ENCODE measurements at places on chromosomes 1 and 21.

- DNase-seq, result no peak
These were observed 9.6 kb upstream of the C8B start for GRCh38 chr1:56975446-56975845.

GRCh38 chr1:198107091-198107501 is 49.7 kb upstream of the NEK7 start:
- peak; percentile 16 for DNase-seq

DNA sequence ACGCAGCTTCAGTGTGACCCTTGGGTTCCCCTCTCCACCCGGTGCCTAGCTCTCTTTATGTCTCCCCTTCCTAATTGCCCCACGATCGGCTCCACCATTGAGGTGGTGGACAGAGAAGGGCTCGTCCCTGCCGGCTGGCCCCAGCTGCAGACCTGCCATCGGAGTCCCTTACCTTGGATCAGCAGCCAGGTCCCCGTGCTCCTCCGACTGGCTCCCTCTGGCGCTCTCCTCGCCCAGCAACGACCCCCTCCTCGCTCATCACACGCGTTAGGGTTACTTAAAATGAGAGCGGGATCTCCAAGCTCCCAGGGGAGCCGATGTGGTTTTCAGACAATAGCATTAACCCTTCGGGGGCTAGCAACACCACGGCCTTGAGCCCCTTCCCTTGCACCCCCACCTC is 8.1 kb upstream of the ETV3L start:
- no peak for DNase-seq

DNA sequence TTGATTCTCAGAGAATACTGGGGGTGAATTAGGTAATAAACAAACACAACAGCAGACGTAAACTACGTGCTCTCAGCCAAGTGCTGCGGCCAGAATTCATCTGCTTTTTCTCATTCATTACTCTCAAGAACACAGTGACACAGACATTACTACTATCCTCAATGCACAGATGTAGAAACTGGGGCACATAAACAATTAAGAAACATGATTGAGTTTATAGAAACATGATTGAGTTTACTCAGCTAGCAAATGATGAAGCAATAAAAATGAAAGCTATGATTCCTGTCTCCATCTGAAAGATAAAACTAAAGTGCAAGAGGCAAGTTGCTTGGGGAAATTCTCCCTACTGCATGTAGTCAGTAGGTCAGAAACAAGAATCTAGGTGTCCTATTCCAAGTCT is 140.5 kb downstream of the IFI44 start:
- DNase-seq, result no peak

DNA sequence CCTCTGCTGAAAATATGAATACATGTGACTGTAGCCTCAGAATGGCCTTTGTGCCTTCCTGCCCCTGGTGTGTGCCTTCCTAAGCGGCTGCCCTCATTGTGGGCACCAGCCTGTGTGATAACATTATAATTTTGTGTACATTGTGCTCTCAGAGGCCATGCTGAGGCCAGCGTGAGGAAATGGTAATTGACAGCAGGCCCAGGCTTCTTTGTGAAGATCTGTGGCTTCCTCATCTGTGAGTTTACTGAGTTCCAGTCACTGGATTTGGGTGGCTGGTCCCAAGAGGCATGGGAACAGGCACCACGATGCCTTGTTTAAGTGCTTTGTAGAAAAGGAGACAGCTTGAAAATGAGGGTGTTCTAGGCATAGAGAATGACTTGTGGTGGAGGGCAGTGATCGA is 389.3 kb downstream of the OMA1 start:
- DNase-seq, result no peak

GRCh38 chr1:183180218-183180617 is 5.8 kb upstream of the LAMC2 start:
- no peak for DNase-seq

DNA sequence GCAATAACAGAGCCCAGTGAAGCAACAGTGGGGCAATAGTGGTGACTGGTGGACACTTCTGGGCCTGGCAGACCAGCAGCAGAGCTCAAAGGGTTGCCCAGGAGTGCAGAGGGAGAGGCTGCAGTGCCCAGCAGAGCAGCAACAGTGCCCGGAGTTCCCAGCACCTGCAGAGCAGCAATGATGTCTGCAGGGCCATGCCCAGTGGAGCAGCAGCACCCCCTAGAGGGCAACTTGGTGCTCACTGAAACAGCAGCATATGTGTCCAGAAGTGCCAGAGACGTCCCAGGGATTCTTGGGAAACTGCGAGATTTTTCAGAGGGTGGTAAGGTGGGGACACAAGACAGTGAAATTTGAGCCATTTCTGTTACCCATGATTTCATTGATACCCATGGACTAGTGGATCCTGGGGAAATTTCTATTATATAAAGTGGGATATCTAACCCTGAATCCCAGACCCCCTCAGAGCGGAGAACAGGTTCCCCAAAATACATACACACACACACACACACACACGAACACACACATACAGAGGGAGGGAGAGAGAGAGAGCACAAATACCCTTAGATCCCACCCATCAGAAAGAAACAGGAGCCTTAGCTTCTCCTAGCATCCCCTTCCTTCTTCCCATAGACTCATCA is 156.9 kb upstream of the GJB5 start:
- peak; percentile 54 for DNase-seq

GRCh38 chr1:66519992-66520391 is 14.0 kb upstream of the SGIP1 start:
- DNase-seq, result peak; percentile 76

DNA sequence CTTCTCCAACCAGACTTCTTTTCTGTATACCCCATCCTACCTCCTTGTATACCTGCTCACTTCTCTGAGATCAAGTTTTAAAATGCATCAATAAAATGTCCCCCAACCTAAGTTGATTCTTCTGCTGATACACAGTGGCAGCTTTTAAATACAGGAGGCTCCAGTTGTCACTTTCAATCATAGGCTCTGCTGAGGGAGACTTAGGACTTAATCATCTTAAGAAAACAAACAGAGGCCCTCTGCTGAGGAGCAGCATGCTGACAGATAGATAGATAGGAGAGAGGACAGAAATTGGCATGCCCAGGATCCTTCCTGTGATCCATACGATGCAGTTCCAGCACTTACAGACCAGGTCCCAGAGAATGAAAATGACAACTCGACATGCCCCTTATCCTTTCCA is 311.0 kb upstream of the PROX1 start:
- no peak for DNase-seq

GRCh38 chr1:101918277-101918676 is 78.4 kb downstream of the OLFM3 start:
- no peak for DNase-seq

GRCh38 chr1:84164161-84164560 is 20.1 kb downstream of the PRKACB start:
- no peak for DNase-seq

GRCh38 chr1:162365284-162366020 is 11.2 kb downstream of the SPATA46 start:
- no peak for DNase-seq

GRCh38 chr1:43293896-43294760 is 6.7 kb upstream of the TIE1 start:
- DNase-seq, result peak; percentile 83

DNA sequence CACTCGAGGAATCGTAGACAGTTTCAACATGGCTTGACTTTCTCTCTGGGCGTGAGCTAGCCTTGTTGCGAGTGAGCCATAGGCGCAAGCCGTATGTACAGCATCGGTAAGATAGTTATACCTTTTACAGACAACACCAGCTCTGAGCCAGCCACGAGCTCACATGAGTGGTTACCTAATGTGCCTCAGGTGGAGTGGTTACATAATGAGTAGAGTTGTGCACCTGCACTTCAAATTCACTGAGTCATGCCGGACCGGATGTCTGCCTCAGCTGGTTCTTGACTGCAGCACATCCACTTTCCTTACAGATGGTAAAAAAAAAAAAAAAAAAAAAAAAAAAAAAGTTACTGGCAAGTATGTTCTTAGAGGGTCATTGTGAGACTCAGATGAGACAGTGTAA is 360.4 kb upstream of the NR5A2 start:
- no peak for DNase-seq

DNA sequence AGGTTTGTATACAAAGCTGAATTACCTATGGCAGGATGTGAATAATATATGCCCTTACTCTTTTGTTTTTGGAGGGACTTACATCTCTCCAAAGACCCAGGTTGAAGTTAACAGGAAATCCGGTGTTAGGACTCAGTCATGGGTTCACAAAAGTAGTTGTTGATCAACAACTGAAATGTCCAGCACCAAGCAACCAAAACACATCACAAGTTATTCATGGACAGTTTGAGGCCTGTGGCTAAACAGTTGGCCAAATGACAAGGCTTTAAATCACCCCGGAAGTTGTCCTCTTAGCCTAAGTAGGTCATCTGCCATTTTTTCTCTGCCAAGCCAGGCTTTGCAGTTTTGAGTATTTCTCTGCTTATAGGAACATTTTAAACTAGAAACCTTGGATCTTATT is 89.9 kb downstream of the CD247 start:
- DNase-seq, result no peak

DNA sequence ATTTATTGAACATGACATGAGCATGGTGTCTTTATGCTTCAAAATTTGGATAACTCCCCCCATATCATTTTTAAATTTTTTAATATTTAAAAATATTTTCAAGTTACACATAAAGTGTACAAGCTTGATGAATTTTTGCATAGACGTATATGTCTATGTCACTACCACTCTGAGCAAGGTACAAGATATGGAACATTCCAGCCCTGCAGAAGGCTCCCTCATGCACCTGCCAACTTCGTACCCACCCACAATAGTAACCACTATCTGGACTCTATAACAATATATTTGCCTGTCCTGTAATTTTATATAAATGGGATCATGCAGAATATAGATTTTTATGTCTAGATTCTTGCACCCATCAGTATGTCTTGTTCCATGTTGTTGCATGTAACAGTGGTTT is 74.5 kb downstream of the CNST start:
- no peak for DNase-seq

- no peak for DNase-seq
These were observed 9.3 kb upstream of the DHRS3 start for GRCh38 chr1:12627296-12627695.

DNA sequence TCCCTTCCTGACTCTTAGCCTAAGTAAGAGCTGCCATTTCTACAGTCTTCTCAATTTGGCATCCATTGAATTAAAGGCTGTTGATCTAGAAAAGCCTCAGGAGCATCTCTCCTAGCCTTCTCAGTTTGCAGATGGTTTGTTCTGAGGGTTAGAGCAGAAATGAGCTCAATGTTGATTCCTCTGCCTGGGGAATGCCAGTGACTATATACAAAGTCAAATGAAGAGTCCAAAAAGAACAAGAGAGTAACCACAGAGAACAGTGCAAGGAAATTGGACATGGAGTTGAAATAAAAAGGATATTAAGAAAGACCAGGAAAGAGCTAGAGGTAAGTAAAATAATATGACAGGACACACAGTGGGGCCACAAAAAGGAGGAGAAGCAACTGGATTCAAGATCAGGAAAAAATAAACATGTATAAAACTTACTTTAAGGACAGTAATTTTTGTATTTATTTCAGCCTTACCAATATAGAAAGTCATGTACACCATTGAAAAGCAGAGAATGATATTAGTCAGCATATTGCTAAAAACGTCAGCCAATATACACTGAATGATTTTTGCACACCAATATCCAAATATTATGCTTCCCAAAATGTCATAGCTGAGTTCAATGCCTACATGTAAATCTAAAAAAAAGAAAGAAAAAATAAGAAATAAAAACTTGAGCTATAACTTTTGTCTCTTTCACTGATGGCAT is 21.3 kb downstream of the SLC9C2 start:
- DNase-seq, result no peak

GRCh38 chr1:7541629-7542028 is 229.5 kb upstream of the VAMP3 start:
- no peak for DNase-seq

- no peak for DNase-seq
These were observed 603.3 kb downstream of the PTPRC start for GRCh38 chr1:199242147-199242546.
